NCI-H2029 (cell line): ENCODE measurements at places on chromosomes 4 and X.

- DNase-seq: no peak
Measured at GRCh38 chr4:6229671-6230501, 29.5 kb upstream of the JAKMIP1 start.

- no peak for DNase-seq
Measured at GRCh38 chrX:21171181-21171580, 203.0 kb upstream of the CNKSR2 start.

DNA sequence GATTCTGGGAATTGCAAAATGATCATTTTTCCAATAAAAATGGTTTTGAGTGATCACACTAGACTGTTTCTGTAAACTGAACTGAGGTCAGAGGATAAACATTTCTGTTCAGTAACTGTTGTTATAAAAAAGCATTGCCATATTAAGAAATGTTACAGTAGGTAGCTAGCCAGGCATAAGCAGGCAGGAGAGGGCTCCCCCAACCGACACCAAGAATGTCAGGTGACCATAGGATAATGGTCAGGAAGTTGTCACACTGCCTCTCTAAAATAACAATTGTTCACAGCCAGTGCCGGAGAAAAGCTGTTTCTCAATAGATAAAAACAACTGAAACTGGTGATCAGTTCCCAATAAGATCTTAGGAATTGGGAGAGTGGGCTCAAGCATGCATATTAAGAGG, 306.2 kb upstream of the SLIT2 start:
- DNase-seq: no peak

DNA sequence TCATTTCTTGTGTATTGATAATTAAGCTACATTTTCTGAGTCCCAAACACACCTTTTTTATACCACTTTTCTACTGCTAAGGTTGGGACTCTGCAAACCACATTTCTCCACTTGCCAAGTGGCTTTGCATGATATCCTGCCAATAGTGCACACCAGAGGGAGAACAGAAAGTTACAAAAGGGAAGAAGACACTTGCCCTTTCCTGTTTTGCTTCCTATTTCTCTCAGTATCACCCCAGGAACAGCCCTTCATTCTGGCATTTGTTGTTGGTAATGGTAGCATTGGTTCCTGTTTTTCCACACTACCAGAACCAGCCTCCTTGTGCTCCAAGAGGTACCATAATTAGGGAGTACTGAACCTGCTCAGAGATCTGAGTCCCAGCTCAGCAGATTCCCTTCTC, 87.1 kb downstream of the HDX start:
- DNase-seq: no peak

DNA sequence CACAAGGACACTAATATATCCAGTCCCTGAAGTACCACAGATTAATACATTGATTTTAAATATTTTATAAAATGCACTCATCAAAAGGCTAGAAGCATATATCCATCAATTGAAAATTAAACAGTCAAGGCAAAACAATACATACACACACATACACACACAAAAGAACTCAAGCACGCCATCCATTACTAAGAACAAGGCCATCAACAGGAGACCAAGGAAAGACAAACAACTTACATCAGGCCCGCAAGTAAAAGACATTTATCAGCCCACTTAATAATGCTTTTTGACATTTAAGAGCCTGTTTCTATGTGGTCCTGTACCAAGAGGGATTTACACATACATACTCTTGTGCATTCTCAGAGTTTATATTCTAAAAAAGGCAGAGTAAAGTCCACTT, 50.0 kb upstream of the ZNF827 start:
- no peak for DNase-seq

DNA sequence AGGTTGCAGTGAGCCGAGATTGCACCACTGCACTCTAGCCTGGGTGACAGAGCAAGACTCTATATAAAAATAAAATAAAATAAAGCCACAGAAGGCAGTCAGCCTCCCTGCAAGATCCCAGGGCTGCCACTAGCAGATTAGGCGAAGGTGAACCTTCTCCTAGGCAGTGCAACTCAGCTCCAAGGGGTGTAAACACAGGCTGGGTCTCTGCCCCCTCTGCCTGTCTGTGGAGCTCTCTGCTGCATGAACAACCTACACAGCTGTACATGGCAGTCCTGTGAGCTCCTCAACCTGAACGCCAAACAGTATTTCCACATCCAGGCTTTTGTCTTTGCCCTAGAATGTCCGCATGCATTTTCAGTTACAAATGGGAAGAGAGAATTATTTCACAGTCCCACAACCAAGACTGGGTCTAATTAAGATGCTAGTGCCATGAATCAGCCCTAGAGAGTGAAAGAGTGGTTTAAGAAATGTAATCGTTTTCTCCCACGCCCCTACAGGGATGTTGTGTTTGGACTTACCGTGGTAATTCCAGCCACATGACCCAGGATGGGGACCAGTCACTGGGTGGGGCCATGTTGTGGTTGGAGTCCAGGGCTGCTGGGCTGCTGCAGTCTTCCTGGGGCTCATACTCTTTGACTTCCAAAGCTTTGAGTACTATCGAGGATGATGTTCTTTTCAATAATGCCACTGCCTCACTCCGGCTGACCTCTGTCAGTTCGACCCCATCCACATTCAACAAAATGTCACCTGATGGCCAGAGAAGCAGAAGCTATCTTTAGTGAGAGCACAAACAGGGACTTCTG, 99.0 kb downstream of the FIP1L1 start:
- no peak for DNase-seq

GRCh38 chr4:24040811-24041210, 151.0 kb upstream of the PPARGC1A start:
- no peak for DNase-seq
